Occipital lobe (tissue), 3 donors: ENCODE measurements at places on chromosomes 2 and 18.

- no peak for DNase-seq
These were observed 103.9 kb upstream of the LRP1B start for GRCh38 chr2:142234741-142235140.

GRCh38 chr2:206127656-206128055, 31.6 kb downstream of the NDUFS1 start:
- no peak for DNase-seq

DNA sequence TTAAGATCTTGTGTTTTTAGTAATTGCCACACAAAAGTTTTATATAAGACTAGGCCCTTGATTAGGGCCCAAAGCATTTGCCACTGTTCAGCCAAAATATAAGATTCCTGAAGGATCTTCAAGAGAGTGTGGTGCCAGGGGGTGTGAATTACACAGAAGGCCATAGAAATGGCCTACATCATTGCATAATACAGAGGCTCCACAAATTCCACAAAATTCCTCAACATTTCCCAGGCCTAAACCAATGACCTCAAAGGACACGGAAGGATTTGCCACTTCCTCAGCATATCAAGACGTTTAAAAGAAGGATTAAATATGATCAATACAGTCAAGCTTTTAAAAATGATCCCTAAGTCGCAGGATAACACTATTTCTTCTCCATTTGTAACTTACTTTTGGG, 24.1 kb downstream of the COL6A3 start:
- no peak for DNase-seq

GRCh38 chr2:174062934-174063333, 97.8 kb upstream of the SP3 start:
- no peak for DNase-seq

GRCh38 chr18:12391487-12392165, 14.6 kb upstream of the AFG3L2 start:
- DNase-seq, result no peak

DNA sequence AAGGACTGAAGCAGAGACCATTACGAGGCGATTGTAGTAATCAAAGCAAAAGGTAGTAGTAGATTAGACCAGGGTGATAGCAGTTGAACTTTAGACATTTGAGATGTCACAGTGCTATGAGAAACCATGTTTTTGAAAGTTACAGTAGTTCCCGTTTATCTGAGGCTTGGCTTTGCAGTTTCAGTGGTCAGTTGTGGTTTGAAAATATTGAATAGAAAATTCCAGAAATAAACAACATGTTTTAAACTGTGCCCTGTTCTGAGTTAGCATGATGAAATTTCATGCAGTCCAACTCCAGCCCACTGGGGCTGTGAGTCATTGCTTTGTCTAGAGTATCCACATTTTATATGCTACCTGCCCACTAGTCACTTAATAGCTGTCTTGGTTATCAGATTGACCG, 47.5 kb downstream of the ZNF638 start:
- no peak for DNase-seq

GRCh38 chr2:188762151-188762550, 212.0 kb upstream of the COL3A1 start:
- DNase-seq, result no peak

- DNase-seq, result no peak
These were observed 8.3 kb downstream of the MYO1B start for GRCh38 chr2:191253476-191253875.

DNA sequence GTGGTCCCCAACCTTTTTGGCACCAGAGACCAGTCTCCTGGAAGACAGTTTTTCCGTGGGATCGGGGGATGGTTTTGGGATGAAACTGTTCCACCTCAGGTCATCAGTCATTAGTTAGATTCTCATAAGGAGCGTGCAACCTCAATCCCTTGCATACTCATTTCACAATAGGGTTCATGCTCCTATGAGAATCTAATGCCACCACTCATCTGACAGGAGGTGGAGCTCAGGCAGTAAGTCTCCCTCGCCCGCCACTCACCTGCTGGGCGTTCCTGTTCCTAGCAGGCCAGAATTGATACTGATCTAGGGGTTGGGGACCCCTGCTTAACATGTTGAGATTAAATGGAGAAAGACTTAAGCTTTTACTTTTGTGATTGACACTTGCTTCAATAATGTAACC, 9.9 kb downstream of the NABP1 start:
- DNase-seq, result no peak

- DNase-seq, result no peak
These were observed 46.4 kb downstream of the SLC8A1 start for GRCh38 chr2:40405465-40405864.

DNA sequence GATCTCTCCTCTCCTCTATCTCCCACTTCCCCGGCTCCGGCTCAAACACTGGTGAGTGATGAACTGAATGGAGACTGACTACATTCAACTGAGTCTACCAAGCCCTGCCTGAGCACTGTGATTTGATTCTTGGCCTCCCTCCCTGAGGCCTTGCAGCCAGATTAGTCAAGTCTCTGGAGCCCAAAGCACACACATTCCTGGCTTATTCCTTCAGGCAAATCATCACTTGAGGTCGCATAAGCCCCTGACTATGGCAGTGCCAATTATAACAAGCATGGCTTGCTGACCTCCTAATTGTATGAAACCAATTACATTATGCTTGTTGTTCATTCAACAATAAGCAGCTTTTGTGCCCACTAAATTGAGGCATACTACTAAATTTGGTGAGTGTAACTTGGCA, 34.6 kb downstream of the EFEMP1 start:
- no peak for DNase-seq

DNA sequence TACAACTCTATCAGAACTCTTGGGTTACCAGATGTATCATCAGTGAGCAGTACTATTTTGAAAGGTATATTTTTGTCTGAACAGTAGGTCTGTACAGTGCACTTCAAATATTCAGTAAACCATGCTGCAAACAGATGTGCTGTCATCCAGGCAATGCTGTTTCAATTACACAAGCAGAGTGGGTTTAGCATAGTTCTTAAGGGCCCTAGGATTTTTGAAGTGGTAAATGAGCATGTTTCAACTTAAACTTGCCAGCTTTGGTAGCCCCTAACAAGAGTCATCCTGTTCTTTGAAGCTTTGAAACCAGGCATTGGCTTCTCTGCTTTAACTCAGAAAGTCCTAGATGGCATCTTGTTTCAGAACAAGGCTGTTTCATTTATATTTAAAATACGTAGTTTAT, 1519.9 kb downstream of the SUCLG1 start:
- no peak for DNase-seq
